Mammary epithelial cell (primary cell): ENCODE measurements at places on chromosomes 13 and 19. TPM values are rescaled to one million over a fixed set of nuclear protein-coding genes. Genes with fewer than 3 reads are reported as not detected.

The CEACAM20 gene
- not detected for polyA plus RNA-seq

The XRCC1 gene
- polyA plus RNA-seq = 18.8 TPM

The MARK4 gene
- polyA plus RNA-seq = 21.5 TPM

The NPAS1 gene
- polyA plus RNA-seq = 0.39 TPM

The GRK1 gene
- not detected for polyA plus RNA-seq

The CRX gene
- not detected for polyA plus RNA-seq

The RTBDN gene
- polyA plus RNA-seq = not detected

The BICRA gene
- 0.63 TPM for polyA plus RNA-seq

The HCST gene
- 0.19 TPM for polyA plus RNA-seq

The JAK3 gene
- 0.15 TPM for polyA plus RNA-seq

The ZNF835 gene
- polyA plus RNA-seq = not detected
